ENCODE measurements at places on chromosomes 5 and 9.

DNA sequence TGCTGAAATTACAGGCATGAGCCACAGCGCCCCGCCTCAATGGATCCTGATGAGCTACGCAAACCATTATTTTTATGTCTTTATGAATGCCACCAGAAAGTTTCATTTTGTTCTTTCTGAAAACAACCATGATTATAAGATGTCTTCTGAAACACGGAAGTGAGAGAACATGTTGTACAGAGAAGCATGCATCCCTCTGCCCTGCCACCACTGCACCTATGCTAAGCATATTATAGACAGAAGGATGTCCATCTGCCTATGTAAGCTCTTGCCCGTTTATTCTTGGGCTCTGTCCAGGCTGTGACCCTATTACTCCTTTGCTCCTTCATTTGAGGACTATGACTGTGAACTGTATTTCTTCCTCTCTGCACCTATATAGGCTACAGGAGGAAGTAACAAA, 74.3 kb downstream of the GRAMD2B start:
- DNase-seq: no peak

GRCh38 chr9:120257483-120257882, 322.5 kb downstream of the CDK5RAP2 start:
- no peak for DNase-seq

- DNase-seq: no peak
Observed at GRCh38 chr5:6660688-6661087, 27.4 kb downstream of the SRD5A1 start.

- no peak for DNase-seq
Observed at GRCh38 chr9:136563646-136564325, 17.9 kb upstream of the NOTCH1 start.

GRCh38 chr5:84131372-84131771, 253.3 kb downstream of the EDIL3 start:
- DNase-seq: no peak

GRCh38 chr5:142866563-142867275, 96.5 kb downstream of the ARHGAP26 start:
- peak; percentile 69 for DNase-seq

All from CD4-positive, alpha-beta T cell treated with Interleukin-21 for 1 hour (primary cell).